H1 (cell line): ENCODE measurements at places on chromosomes 5 and 9. TPM values are rescaled to one million over a fixed set of nuclear protein-coding genes. Genes with fewer than 3 reads are reported as not detected.

- H3K4me3 ChIP-seq = no peak overlapping the region
- no peaks in the 10 kb centered on the region for H3K4me1 ChIP-seq
- H3K36me3 ChIP-seq = no peaks in the 10 kb centered on the region
- no peak for DNase-seq
- no peak overlapping the region for H3K27ac ChIP-seq
- H3K27me3 ChIP-seq = peaks cover 2% of the 10 kb centered on the region
These were observed 10.4 kb downstream of the CCL28 start for GRCh38 chr5:43401827-43402226.

GRCh38 chr5:154251529-154251928, 61.0 kb downstream of the GALNT10 start:
- H3K27me3 ChIP-seq = no peaks in the 10 kb centered on the region
- H3K27ac ChIP-seq = no peak overlapping the region
- no peak for DNase-seq
- no peaks in the 10 kb centered on the region for H3K36me3 ChIP-seq
- H3K4me1 ChIP-seq = no peaks in the 10 kb centered on the region

- H3K36me3 ChIP-seq = no peaks in the 10 kb centered on the region
- peaks cover 12% of the 10 kb centered on the region for H3K4me1 ChIP-seq
- peak; percentile 31 for DNase-seq
- no peak overlapping the region for H3K27ac ChIP-seq
These were observed 201.2 kb upstream of the GAS1 start for GRCh38 chr9:87148331-87149104.

The DAB2IP gene
- 39.5 and 41.4 TPM in 2 replicates for total RNA-seq

The FAM170A gene
- not detected in 2 replicates for total RNA-seq

The TRIM52 gene
- 5.7 and 6.2 TPM in 2 replicates for total RNA-seq
